ENCODE measurements at places on chromosomes 11 and 22.

- no peak overlapping the region for H3K4me3 ChIP-seq
- H3K4me1 ChIP-seq, result peaks cover 8% of the 10 kb centered on the region
- no peaks in the 10 kb centered on the region for H3K27me3 ChIP-seq
- DNase-seq, result no peak
These were observed 30.3 kb upstream of the MMP13 start for GRCh38 chr11:102985850-102986249.

DNA sequence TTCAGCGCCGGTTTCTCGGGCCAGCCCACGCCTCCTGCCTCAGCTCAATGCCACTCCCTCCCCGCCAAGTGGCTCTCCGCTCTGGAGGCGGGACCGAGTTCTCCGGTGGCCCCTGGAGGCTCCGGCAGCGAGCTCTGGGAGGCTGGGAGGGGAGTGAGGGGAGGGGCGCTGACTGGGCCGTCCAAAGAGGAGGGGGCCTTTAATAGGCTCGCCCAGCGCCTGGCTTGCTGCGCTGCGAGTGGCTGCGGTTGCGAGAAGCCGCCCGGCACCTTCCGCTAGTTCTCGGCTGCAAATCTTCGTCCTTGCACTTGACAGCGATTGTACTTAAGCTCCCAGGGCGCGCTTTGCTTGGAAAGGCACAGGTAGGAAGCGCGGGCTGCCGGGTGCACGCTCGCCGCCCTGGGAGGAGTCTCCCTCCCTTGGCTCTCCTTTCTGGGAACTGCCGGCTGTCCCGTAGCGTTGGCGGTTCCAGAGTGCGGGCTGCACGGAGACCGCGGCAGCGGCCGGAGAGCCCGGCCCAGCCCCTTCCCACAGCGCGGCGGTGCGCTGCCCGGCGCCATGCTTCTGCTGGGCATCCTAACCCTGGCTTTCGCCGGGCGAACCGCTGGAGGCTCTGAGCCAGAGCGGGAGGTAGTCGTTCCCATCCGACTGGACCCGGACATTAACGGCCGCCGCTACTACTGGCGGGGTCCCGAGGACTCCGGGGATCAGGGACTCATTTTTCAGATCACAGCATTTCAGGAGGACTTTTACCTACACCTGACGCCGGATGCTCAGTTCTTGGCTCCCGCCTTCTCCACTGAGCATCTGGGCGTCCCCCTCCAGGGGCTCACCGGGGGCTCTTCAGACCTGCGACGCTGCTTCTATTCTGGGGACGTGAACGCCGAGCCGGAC is at the start of gene ADAMTS15:
TSS of gene ADAMTS15 (plus strand) at position 230 of the 894 bp plus-strand sequence. CDS start at position 559, 329 bp downstream.
- H3K27me3 ChIP-seq, result 0 out of 2 replicates have a peak, but pooled peaks cover 2% of the 10 kb centered on the region
- H3K36me3 ChIP-seq, result peaks cover 24% of the 10 kb centered on the region
- H3K4me1 ChIP-seq, result peaks cover 9% of the 10 kb centered on the region
- peak; percentile 84 for DNase-seq

GRCh38 chr22:30192427-30192826 is 54.1 kb downstream of the LIF start:
- no peak overlapping the region for H3K4me3 ChIP-seq
- H3K4me1 ChIP-seq, result peaks cover 29% of the 10 kb centered on the region
- DNase-seq, result no peak
- no peaks in the 10 kb centered on the region for H3K36me3 ChIP-seq
- no peaks in the 10 kb centered on the region for H3K27me3 ChIP-seq

- DNase-seq, result no peak
- H3K27ac ChIP-seq, result no peak overlapping the region
- no peaks in the 10 kb centered on the region for H3K4me1 ChIP-seq
- H3K4me3 ChIP-seq, result no peak overlapping the region
- no peaks in the 10 kb centered on the region for H3K27me3 ChIP-seq
These were observed 86.4 kb downstream of the GRK3 start for GRCh38 chr22:25650833-25651232.

- DNase-seq, result no peak
- H3K36me3 ChIP-seq, result no peaks in the 10 kb centered on the region
- no peaks in the 10 kb centered on the region for H3K4me1 ChIP-seq
- no peak overlapping the region for H3K27ac ChIP-seq
These were observed 1630.1 kb upstream of the TENM4 start for GRCh38 chr11:81070948-81071347.

- H3K27ac ChIP-seq, result no peak overlapping the region
- H3K36me3 ChIP-seq, result no peaks in the 10 kb centered on the region
- DNase-seq, result no peak
- H3K4me1 ChIP-seq, result no peaks in the 10 kb centered on the region
These were observed 156.4 kb upstream of the TBCEL start for GRCh38 chr11:120867531-120867930.

DNA sequence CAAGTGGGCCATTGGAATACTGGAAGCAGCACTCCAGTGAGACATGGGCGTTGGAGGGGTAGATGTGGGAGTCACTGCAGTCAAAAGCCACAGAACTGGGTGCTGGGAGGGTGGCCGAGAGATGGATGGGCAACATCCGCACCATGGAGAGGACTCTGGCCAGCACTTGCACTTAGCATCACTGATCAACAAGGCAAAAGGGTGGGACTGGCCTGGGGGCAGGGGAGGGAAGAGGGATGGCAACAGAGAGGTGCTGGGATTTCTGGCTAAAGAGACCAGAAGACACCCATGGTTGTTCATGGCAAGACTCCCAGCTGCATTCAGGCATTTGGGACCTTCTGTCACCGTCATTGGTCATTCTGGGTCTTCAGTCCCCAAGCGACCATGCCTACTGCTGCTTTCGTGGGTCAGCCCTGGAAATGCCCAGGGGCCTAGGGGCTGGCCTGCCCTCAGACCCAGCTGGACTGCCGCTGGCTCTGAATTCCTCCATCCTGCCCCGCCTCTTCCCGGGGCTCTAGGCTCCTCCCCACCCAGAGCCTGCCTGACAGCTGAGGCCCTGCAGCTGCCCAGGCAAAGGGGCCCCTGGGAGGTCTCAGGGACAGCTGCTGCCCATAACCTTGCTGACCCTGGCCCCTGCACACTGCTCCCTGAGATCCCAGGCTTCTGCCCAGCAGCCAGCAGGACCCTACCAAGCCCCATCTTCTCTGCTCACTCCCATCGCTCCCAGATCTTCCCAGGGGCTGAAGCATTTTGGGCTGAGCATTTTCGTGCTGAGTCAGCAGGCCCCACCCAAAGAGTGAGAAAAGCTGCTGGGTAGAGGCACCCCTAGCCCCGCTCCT is 13.0 kb upstream of the CDC42EP2 start:
- H3K36me3 ChIP-seq, result no peaks in the 10 kb centered on the region
- no peaks in the 10 kb centered on the region for H3K27me3 ChIP-seq
- no peak overlapping the region for H3K4me3 ChIP-seq
- peak; percentile 50 for DNase-seq
- peak overlapping the region; percentile 57 for H3K27ac ChIP-seq

DNA sequence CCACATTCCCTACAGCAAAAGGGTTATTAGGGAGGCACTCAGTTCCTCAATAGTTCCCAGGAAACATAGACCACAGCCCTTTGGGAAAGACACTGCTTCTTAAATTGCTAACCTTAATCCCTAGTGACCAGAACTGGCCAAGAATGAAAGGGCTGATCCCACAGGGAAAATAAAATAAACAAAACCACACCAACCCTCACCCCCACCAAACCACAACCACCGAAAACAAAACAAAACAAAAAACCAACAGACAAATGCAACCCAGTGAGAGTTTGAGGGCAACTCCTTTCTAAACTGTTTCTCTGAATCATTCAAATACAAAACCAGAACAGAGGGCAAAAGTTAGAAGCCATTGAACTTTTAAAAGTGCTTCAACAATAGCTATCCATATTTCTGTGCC is 57.2 kb downstream of the NAV2 start:
- H3K36me3 ChIP-seq, result no peaks in the 10 kb centered on the region
- no peak overlapping the region for H3K27ac ChIP-seq
- DNase-seq, result peak; percentile 66
- H3K4me3 ChIP-seq, result no peak overlapping the region
- peaks cover 8% of the 10 kb centered on the region for H3K27me3 ChIP-seq
- H3K4me1 ChIP-seq, result peaks cover 4% of the 10 kb centered on the region

- no peaks in the 10 kb centered on the region for H3K27me3 ChIP-seq
- H3K27ac ChIP-seq, result no peak overlapping the region
- H3K4me3 ChIP-seq, result no peak overlapping the region
- no peaks in the 10 kb centered on the region for H3K4me1 ChIP-seq
- no peaks in the 10 kb centered on the region for H3K36me3 ChIP-seq
These were observed 795.6 kb upstream of the ANO3 start for GRCh38 chr11:25536289-25536688.

DNA sequence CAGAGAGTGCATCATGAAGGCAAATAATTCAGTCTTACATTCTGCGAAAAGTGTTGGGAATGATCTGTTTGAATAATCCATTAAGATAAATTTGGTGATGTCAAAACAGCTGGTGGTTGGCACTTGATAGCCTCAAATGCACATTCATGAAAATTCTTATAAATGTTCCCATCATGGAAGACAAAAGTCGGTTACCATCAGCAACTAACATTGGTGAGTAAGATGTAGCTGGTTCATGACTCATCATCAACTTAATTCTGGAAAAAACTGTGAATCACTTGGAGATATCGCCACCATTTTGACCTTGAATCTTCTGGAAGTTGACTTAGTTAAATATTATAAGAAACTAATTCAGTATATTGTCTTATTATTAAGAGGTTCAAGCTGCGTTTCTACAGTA is 11.2 kb downstream of the CRYBB1 start:
- no peaks in the 10 kb centered on the region for H3K36me3 ChIP-seq
- H3K27me3 ChIP-seq, result no peaks in the 10 kb centered on the region
- peaks cover 8% of the 10 kb centered on the region for H3K4me1 ChIP-seq
- H3K27ac ChIP-seq, result no peak overlapping the region

- 0 out of 2 replicates have a peak, but pooled peaks cover 1% of the 10 kb centered on the region for H3K36me3 ChIP-seq
- H3K27me3 ChIP-seq, result no peaks in the 10 kb centered on the region
- DNase-seq, result no peak
- no peaks in the 10 kb centered on the region for H3K4me1 ChIP-seq
- no peak overlapping the region for H3K4me3 ChIP-seq
These were observed 198.7 kb downstream of the DDX10 start for GRCh38 chr11:108863528-108863927.

GRCh38 chr22:19667872-19668740 is 46.2 kb upstream of the SEPTIN5 start:
- H3K27ac ChIP-seq, result no peak overlapping the region
- H3K27me3 ChIP-seq, result peaks cover 5% of the 10 kb centered on the region
- H3K36me3 ChIP-seq, result no peaks in the 10 kb centered on the region
- DNase-seq, result no peak

GRCh38 chr11:125874556-125875124 is 12.8 kb upstream of the HYLS1 start:
- H3K27ac ChIP-seq, result no peak overlapping the region
- no peak overlapping the region for H3K4me3 ChIP-seq
- peaks cover 2% of the 10 kb centered on the region for H3K27me3 ChIP-seq
- DNase-seq, result peak; percentile 70

GRCh38 chr11:92725352-92725751 is 244.1 kb upstream of the MTNR1B start:
- H3K4me3 ChIP-seq, result no peak overlapping the region
- no peak for DNase-seq
- no peak overlapping the region for H3K27ac ChIP-seq
- H3K4me1 ChIP-seq, result no peaks in the 10 kb centered on the region
- no peaks in the 10 kb centered on the region for H3K27me3 ChIP-seq
- no peaks in the 10 kb centered on the region for H3K36me3 ChIP-seq

- DNase-seq, result no peak
- H3K4me1 ChIP-seq, result no peaks in the 10 kb centered on the region
- H3K27me3 ChIP-seq, result no peaks in the 10 kb centered on the region
- no peaks in the 10 kb centered on the region for H3K36me3 ChIP-seq
- H3K27ac ChIP-seq, result no peak overlapping the region
These were observed 1341.8 kb downstream of the TBC1D22A start for GRCh38 chr22:48104102-48104738.

- H3K4me3 ChIP-seq, result no peak overlapping the region
- H3K27ac ChIP-seq, result no peak overlapping the region
- no peaks in the 10 kb centered on the region for H3K36me3 ChIP-seq
- no peak for DNase-seq
- no peaks in the 10 kb centered on the region for H3K4me1 ChIP-seq
- H3K27me3 ChIP-seq, result no peaks in the 10 kb centered on the region
These were observed 628.2 kb downstream of the FAM181B start for GRCh38 chr11:82105331-82105998.

GRCh38 chr11:68016904-68017817 is 7.0 kb downstream of the ALDH3B1 start:
- no peak overlapping the region for H3K27ac ChIP-seq
- H3K36me3 ChIP-seq, result peaks cover 4% of the 10 kb centered on the region
- no peaks in the 10 kb centered on the region for H3K27me3 ChIP-seq
- DNase-seq, result no peak
- H3K4me3 ChIP-seq, result no peak overlapping the region

DNA sequence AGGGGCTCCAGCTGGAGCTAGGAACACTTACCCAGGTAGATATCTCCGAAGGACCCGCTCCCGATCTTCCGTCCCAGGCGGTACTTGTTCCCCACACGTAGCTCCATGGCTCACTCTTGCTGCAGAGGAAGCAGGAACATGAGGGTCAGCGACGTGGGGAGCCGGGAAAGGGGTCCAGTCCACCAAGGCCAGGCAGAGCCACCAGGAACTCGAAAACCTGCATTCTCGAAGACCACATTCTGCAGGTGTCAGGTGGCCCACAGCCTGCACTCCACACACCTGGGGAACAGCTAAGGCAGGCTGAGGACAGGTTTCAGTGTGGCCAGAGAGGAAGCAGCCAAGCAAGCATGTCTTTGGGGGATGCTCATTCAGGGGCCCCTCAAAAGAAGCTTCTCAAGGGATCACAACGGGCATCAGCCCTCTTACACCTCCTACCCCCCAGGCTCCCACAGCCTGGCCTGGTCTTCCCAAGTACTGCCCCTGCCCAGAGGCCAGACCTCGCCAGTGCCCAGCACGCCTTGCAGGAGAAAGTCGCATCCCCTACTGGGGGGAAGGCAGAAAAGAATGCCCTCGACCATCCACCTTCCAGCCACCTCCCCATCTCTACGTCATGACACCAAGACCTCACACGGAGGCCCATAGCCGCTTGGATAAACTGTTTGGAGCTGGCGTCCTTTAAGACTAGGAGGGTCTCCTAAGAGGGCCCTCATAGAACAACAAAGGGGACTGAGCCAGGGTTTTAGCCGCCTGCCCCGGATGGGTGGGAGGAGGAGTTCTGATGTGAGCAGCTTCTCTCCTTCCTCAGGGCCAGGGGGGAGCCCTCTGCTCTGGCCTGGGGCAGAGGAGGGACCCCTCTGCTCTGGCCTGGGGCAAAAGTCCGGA is 2.9 kb downstream of the CSNK1E start:
- peaks cover 53% of the 10 kb centered on the region for H3K4me1 ChIP-seq
- peak overlapping the region; percentile 92 for H3K4me3 ChIP-seq
- peak overlapping the region; percentile 98 for H3K27ac ChIP-seq

- no peaks in the 10 kb centered on the region for H3K27me3 ChIP-seq
- H3K27ac ChIP-seq, result peak overlapping the region; percentile 92
- DNase-seq, result peak; percentile 48
- H3K4me3 ChIP-seq, result no peak overlapping the region
- peaks cover 55% of the 10 kb centered on the region for H3K4me1 ChIP-seq
These were observed 5.1 kb downstream of the MYEOV start for GRCh38 chr11:69299023-69299461.

GRCh38 chr11:115080923-115081680 is 402.8 kb downstream of the NXPE2 start:
- no peak for DNase-seq
- H3K36me3 ChIP-seq, result no peaks in the 10 kb centered on the region
- no peak overlapping the region for H3K27ac ChIP-seq
- H3K27me3 ChIP-seq, result no peaks in the 10 kb centered on the region
